EL (cell line): ENCODE measurements at places on chromosomes 11 and 22.

DNA sequence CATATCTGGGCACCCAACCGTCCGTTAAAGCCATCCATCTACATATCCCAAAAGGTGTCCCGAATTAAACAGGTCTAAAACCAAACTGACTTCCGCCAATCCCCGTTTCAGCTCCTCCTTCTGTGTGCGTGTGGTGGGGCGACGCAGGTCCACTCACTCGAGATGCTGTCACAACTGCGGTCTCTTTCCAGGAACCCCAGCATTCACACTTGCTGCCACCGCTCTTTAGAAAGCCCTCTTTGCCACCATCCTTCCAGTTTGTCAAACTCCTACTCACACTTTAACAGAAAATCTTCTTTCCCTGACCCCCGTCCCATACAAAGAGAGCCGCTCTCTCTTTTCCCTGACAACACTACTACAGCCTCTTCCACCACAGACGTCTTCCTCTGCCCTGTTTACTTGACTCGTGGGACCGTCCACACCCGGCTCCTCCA lies 467 bp downstream of the ESS2 start:
- no peak for DNase-seq

DNA sequence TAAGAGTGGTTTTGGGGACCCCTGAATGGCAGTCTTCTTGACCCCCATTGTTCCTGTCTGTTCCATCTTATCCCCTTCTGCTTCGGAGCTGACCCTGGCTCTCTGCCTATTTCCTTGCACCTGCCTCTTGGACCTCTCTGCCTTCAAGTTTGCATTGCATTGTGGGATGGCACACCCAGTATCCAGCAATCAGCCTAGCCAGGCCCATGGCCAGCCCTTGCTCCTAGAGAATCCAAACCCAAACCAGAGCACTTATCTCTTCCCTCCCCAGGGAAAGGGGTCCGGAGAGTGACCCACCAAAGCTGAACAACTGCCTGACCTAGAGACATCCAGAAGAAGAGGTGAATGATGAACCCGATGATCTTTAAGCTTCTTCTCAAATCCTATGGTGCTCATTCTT lies 607.3 kb upstream of the CADM1 start:
- DNase-seq = no peak

DNA sequence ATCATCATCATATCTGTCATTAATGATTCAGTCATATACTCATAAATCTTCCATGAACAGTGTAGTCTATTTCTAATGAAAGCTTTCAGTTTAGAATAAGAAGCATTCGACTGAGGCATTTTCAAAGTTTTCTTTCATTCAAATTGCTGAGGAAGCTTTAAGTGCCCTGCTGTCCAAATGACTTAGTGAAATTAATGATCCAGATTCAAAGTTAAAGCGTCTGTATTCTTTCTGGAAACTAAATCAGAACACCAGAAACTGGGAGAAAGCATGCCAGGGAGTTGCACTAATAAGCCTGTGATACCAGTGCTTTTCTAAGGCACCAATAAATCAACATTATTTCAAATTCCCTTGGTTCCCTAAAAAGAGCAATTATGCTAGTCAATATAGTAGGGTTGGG lies 367.8 kb upstream of the ANO5 start:
- no peak for DNase-seq

DNA sequence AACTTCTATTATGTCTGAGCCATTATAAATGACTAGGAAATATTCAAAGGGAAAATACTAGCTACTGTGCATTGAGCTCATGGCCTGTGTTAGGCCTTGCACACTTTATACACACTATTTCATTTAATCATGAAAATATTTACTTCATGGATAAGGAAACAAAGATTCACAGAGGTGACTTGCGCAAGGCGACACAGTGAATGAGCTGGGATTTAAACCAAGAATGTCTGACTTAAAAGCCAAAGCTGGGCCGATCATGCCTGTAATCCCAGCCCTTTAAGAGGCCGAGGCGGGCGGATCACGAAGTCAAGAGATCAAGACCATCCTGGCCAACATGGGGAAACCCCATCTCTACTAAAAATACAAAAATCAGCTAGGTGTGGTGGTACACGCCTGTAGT lies 231.5 kb downstream of the MIAT start:
- no peak for DNase-seq

GRCh38 chr22:24144778-24145085 lies 36.6 kb upstream of the SUSD2 start:
- no peak for DNase-seq

DNA sequence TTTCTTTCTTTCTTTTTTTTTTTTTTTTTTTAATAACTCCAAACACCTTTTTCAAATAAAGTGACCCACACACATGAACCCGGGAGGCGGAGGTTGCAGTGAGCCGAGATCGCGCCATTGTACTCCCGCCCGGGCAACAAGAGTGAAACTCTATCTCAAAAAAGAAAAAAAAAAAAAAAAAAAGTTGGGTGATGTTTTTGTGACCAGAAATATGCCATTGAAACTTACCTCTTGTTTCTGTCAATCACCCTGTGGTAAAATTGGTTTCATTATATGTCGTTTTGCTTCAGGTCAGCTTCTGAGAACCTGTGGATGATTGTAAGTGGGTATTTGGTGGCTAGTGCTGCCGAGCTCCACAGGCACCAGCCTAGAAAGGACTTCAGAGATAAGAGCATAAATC lies 238.8 kb downstream of the TBC1D22A start:
- DNase-seq = no peak

GRCh38 chr11:64764040-64764611 lies 4.4 kb upstream of the PYGM start:
- no peak for DNase-seq

DNA sequence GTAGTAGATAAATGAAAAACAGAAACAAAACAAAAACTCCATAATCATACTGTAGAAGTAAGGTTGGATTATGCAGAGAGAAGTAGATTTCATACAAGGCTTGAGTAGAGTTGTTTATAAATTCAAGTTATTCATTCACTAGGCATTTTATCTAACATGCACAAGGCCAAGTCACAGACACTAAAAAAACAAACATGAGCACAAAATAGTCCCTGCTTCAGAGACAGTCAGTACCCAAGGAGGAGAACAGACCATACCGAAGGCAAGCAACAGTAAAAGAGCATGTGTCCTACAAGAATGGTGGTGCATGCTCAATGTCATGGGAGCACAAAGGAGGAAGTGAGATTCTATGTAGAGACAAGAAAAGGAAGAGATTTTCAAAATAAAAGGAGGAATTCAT lies 796.5 kb upstream of the LRRC4C start:
- no peak for DNase-seq

DNA sequence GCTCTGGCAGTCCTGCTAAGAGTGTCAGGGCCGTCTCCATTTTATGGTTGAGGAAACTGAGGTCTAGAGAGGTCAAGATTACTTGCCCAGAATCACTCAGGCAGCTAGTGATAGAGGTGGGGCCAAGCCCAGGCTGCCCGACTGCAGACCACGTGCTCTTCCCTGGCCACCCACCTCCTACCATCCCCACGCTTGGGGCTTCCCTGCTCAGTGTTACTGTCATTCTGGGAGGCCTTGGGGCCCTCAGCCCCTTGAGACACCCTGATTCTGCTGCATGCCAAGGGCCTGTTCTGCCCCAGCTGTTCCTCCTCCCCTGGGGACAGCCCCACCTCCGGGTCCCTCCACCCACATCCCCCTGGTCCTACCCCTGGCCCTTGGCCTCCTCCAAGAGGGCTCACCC lies 17.2 kb upstream of the TAB1 start:
- DNase-seq = no peak
